Renal cortex interstitium (tissue), 15 donors: ENCODE measurements at places on chromosomes 5 and 9. TPM values are rescaled to one million over a fixed set of nuclear protein-coding genes. Genes with fewer than 3 reads are reported as not detected.

DNA sequence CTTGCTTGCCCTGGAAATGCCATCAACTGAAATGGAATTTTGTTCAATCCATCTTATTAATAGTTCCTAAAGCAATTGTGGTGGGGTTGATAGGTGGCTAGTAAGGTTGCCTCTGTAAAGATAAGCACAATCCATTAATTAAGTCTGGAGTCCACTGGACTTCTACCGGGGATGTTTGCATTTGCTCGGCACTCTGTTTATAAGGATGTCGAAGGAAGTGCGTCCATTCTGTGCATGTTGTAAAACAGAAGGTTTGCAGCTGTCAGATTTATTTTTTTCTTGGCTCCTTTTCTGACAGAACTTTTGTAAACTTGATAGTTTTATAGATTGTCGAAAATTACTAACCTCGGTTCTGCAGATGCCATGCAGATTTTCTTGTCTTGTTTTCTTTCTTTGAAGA lies 12.8 kb upstream of the TNFAIP8 start:
- DNase-seq = no peak

Gene BARHL1
- not detected for polyA plus RNA-seq

DNA sequence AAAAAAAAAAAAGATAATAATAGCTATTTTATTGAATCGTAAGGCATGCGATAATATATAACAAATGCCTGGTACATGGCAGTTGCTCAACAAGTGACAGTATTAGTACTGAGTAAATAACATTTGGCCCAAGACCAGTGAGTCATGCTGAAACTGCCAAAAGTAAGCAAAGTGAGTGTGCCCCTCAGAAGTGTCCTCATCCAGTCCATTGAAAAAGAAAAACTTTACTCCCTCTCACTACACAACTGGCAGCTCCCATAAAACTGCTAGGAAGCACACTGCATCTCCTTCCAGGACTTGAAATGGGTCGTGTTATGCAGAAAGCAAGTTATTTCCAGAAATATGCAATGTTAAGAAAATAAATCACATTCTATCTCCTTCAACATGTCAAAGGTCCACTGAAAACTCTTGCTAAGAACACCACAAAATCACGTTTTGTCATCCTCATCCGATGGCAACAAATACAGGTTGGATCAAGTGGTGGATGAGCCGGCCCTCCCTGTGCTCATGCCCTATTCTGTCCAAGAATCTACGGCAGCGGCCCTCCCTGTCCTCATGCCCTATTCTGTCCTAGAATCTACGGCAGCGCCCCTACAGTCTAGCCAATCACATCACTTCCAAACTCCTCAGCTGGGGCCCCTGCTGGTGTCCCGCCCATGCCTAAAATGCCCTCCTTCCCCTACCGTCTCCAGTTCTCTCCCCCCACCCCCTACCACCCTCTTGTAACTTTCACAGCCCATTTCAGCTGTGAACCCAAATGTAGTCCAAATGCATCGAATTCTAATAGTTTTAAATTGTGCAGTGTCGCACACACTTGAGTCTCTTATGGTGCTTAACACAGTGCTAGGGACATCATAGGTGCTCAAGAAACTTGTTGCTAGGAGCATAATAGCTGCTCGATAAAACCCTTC lies 12.5 kb downstream of the PTCH1 start:
- DNase-seq = no peak

- DNase-seq = no peak
These were observed 10.0 kb downstream of the MOCS2 start for GRCh38 chr5:53099546-53099945.

DNA sequence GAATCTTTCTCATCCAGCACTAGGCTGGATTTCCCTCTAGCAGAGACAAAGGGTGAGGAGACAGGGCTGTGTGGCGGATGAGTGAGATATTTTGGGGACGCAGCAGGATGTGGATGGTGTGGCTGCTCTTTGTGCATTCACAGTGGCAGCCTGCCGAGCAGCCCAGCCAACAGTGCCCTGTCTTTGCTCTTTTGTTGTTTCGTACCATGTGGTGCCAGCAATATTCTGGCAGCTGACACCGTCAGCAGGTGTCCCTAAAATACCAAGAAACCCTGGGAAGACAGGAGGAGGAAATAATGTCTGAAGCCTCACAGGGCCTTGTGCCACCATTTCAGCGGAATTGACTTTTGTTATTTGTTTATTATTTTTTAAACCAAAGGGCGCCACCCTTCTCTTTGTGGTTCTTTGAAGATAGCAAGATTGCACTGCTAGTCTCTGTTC lies 141.4 kb downstream of the CCDC192 start:
- no peak for DNase-seq

DNA sequence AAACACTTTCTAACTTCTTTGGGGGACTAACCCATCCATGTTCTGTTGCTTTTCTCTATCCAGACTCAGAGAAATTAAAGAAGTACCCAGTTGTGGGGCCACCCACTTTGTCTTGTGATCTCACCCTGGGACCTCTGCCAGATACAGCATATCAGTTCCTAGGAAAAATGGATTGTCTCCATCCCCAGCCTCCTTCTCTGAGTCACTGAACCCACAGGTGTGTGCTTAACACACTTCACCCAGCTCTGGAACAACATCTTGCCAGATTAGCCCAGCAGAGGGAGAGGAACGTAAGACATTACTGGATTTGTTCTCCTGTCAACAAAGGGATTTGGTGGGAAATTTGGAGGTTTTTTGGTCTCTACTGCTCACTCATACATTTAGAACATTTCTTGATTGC lies 19.2 kb downstream of the FAM240B start:
- no peak for DNase-seq

GRCh38 chr9:107142896-107143603 lies 140.0 kb upstream of the RAD23B start:
- DNase-seq = no peak

GRCh38 chr9:87787735-87788134 lies 61.8 kb downstream of the CTSL start:
- no peak for DNase-seq

Gene SARDH
- 12.3 TPM for polyA plus RNA-seq
